ENCODE measurements at places on chromosomes 2 and 18. TPM values are rescaled to one million over a fixed set of nuclear protein-coding genes. Genes with fewer than 3 reads are reported as not detected.
A peak's percentile ranks its signal among the peaks of the same experiment; 100 is the strongest.

GRCh38 chr2:140836826-140837225 is 1294.0 kb downstream of the LRP1B start:
- no peak for DNase-seq

DNA sequence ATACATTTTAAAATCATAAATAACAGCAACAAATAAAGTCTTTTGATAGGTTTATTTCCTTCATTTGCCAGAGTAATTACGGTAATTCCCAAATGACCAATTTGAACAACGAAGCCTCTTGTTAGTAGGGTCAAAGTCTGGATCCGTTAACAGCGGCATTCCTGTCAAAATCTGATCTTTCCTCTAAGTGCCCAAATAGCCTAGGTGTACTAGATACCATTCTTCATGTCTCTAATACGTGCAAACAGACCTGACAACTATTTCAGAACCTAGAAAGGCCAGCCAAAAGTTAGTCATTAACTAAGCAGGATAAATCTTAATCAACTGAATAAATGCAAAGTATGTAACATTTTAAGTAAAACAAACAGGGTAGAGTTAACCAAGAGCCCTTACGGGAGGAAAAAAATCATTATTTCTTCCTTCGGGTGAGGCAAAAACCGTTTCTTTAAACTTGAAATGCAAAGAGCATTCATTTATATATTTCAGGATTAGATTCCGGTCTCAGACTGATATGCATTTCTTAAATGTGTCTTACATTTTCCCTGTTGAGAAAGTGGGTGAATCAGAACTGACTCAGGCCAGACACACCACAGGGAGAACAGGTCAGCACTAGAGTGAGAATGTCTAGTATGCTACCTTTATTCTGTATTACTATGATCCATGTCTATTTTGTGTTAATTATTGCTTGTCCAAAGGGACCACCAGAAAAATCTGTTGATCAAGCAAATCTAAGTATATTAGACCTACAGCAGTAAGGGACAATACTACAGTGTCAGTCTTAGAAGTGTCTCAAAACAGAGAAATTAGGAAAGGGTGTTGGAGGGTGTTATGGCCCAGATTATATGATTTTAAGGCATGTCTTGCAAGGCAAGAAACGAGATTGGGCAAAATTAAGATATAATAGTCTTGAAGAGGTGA is 141.5 kb upstream of the NDUFV2 start:
- no peak for DNase-seq

SPP2 gene
- total RNA-seq: not detected

SERPINB12 gene
- total RNA-seq: not detected

CTLA4 gene
- total RNA-seq: 0.44 TPM

CTAGE1 gene
- not detected for total RNA-seq

- DNase-seq: no peak
Observed at GRCh38 chr2:75290600-75291150, 91.4 kb upstream of the TACR1 start.

GRCh38 chr2:203037026-203037425 is 22.4 kb downstream of the NBEAL1 start:
- DNase-seq: no peak

- no peak for DNase-seq
Observed at GRCh38 chr18:61596296-61596695, 263.1 kb downstream of the CDH20 start.

TPO gene
- total RNA-seq: 4.2 TPM

- no peak for DNase-seq
Observed at GRCh38 chr2:8659092-8659734, 22.6 kb upstream of the ID2 start.

GRCh38 chr2:3148716-3149115 is 228.9 kb downstream of the EIPR1 start:
- DNase-seq: no peak

RHOB gene
- 304 TPM for total RNA-seq

ASXL3 gene
- 5.9 TPM for total RNA-seq

- DNase-seq: no peak
Observed at GRCh38 chr2:15634846-15635490, 43.3 kb downstream of the DDX1 start.

DNA sequence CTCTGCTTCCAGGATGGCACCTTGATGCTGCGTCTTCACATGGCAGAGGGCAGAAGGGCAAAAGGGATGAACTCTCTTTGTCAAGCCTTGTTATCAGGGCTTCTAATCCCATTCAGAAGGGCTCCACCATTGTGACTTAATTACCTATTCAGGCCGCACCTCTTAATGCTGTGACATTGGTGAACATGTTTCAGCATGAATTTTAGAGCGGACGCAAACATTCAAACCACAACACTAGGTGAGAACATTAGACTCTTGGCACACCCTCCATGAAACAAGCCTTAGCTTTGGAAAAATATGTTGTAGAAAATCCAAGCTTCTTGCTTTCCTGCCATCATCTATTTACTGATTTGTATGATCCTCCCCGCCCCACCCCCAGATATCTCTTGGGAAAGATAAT is 17.9 kb downstream of the DAW1 start:
- DNase-seq: no peak

C2orf72 gene
- 1.0 TPM for total RNA-seq

GRCh38 chr18:23177433-23178072 is 42.3 kb downstream of the CABLES1 start:
- no peak for DNase-seq

DNA sequence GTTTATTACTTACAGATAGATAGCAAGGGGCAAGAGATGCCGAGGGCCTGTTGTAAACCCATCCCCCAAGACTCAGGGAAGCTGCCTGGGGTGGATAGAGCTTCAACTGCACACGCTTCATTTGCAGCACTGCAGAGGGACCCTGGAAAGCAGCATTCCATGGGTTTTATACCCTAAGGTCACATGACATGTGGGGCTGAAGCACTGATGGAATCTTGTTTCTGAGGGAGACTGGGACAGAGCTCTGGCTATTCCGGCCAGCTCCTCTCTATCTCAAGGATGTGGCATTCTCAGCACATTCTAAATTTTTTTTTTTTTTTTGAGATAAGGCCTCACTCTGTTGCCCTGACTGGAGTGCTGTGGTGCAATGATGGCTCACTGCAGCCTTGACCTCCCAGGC is 300.1 kb downstream of the MYCN start:
- DNase-seq: peak; percentile 9

DNA sequence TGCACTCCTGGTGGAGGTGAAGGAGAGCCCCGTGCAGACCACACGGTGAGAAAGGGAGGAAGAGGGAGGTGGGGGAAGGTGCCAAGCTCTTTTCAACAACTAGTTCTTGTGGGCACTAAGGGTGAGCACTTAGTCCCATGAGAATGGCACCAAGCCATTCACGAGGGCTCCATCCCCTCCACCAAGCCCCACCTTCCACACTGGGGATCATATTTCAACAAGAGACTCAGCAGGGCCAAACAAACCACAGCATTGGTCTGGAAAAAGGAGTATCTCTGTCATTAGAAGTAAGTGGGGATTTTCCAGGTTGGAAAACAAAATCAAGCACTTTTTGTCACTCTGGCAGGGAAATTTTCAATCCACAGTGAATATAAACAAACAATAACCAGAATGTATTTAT is 38.4 kb downstream of the ZAP70 start:
- no peak for DNase-seq

- peak; percentile 38 for DNase-seq
Observed at GRCh38 chr18:79927607-79928562, 23.6 kb downstream of the SLC66A2 start.

GRCh38 chr2:598058-598802 is 79.0 kb downstream of the TMEM18 start:
- DNase-seq: no peak

DNA sequence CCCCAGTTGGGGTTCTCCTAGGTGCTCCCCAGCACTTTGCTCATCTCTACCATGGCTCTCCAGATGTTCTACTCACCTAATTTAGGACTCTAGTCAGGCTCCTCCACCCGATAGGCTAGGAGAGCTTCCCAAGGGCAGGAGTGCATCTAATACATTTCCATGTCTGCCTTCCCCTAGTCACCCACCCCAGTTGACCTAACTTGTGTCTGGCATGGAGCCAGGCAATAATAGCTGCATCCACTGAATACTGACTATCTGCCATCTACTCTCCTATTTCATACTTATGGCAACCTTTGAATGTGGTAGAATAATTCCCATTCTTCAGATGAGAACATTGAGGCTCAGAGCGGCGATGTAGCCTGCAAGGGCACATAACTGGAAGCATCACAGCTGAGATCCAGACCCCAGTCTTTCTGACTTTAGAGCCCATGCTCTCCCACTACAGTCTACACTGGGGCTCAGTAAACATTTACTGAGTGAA is 71.8 kb upstream of the YWHAQ start:
- DNase-seq: no peak

Data from ureter (tissue), 1 donor.